ENCODE measurements at places on chromosomes 1 and 21.

DNA sequence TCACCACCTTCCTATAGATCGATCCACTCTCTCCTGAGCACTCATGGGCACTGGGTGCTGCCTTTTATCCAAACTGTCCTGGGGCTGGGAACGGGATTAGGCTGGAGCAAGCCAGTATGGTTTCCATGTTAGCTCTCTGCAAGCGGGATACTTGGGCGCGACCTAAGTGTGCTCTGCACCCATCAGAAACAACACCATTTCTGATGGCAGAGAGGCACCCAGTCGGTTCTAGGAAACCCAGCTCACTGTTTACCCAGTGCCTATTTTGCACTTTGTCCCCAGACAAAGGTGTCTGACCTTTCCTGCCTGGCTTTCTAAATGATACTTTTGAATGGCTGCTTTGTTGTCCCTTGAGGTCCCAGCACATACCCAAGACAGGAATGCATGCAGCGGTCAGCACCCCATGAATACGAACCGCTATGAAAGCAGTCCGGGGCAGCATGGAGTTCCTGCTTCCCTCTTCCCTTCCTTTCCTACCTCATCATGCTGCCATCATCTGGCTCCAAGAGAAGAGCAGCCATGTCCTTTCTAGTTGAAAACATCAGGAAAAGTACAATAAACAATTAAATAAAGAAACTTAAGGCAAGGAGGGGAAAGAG, 83.9 kb downstream of the TRABD2B start:
- no peak for DNase-seq

GRCh38 chr21:43775190-43775589, 918 bp downstream of the CSTB start:
- DNase-seq, result no peak

DNA sequence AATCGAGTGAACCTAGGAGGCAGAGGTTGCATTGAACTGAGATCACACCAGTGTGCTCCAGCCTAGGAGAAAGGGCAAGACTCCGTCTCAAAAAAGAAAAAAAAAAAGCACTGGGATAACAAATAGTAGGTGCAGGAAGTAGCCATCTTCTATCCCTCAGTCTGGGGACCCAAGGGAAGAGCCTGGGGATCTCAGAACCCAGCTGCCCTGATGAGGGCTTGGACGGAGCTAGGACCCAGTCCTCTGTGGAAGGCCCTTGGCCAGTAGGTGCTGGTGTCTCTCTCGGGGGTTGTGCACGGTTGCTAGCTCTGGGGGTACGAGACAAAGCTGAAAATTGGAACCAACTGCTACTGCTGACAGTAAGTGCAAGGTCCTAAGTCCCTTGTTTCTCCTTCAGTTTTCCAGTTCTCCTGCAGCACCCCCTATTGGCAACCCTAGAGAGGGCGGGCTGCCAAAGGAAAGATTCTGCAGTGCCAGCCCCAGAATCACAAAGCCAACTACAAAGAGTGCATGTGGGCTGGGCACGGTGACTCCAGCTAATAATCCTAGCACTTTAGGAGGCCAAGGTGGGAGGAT, 57.6 kb upstream of the KIF1B start:
- peak; percentile 50 for DNase-seq

GRCh38 chr1:93615582-93616150, 66.0 kb downstream of the BCAR3 start:
- DNase-seq, result peak; percentile 97

GRCh38 chr1:8439015-8439702, 121.2 kb downstream of the SLC45A1 start:
- DNase-seq, result peak; percentile 79

GRCh38 chr1:77018761-77019160, 151.5 kb downstream of the ST6GALNAC5 start:
- DNase-seq, result no peak

- no peak for DNase-seq
Measured at GRCh38 chr1:75720820-75721219, 3.7 kb upstream of the ACADM start.

DNA sequence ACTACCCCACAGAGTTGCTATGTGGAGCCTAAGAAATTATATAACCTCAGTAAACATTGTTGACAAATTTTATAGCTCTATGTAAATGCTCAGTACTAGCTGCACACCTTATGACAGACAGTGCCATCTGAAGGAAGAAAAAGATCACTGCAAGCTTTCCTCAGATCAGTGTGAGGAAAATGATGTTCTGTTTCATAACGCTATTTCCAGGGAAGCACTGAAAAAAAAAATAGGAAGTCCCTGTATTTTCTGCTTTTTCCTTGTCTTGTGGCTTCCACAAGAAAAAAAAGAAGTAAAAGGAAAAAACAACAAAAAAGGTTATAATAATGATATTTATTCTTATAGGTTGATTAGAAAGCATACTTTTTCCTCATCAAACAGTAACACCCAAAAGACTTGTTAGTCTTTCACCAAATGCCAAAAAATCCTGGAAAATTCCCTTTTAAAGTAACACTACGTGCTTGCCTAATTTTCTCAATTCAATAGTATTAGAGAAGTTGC, 23.2 kb downstream of the LYST start:
- peak; percentile 44 for DNase-seq

DNA sequence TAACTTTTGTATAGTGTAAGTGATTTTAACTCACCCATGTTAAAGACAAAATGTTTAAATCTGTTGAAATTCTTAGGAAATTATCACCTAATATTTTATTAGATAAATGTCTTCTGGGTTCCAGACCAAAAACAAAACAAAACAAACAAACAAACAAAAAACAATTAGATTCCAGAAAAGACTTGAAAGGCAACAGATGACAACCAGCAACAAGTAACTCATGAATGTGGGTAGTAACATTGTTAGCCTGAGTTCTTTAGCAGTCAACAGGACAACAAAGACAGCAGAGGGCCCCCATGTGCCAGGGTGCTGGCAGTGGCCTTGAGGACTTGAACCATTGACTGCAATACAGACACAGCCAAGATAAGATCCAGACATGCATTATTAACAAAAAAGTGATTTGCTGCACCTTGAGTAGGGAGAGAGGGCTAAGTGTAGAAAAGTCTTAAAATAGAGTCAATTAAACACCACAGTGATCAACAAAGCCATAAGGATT, 2.4 kb upstream of the CD247 start:
- DNase-seq, result no peak

- DNase-seq, result no peak
Measured at GRCh38 chr21:31531967-31532366, 127.5 kb upstream of the SOD1 start.

- no peak for DNase-seq
Measured at GRCh38 chr21:35005077-35005476, 44.0 kb downstream of the RUNX1 start.

GRCh38 chr1:40092706-40093639, 4.1 kb downstream of the PPT1 start:
- DNase-seq, result peak; percentile 55

Data from fibroblast of upper back skin (primary cell).